ENCODE measurements at places on chromosomes 11 and 22.

GRCh38 chr11:32466279-32466915 is 31.1 kb upstream of the WT1 start:
- no peak for DNase-seq

DNA sequence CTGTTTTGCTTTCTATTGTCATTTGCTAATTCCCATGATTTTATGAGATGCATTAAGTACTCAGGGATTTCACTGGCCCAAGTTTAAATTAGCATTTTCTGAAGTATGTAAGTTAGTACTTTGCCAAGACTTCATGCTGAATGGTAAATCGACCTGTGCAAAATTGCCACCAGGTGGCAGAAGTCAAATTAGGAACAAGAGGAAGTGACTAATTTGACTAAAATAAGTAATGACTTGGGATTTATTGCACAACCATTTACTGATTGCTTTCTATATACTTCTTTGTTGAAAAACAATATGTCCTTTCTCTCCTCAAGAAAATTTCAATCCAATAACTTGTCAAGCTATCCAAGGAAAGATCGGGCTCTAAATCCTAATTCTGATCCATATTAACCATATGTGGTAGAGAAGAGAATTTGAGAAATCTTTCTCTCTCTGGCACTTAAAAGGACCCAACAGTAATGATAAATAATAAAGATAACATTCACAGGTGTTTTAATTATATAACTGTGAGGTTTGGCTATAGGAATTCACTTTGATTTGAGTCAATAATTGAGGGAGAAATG is 253.7 kb upstream of the CHORDC1 start:
- DNase-seq = no peak

DNA sequence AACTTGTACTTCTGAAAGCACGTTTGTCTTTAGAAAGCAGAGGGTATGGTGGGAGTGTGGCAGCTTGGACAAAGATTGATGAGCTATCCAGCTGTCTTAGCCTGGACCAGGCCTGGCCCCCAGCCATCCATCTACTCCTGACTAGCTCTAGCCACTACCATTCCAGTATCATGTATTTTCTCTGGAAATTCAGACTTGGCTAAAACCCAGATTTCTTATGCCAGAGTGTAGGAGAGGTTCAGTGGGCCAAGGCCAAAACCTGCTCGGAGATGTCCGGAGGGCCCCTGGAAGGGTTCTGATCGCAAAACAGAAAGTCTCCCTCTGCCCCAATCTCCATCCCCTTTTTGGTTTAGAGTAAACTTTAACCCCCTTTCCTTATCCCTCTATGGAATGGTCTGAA is 24.8 kb upstream of the MTCH2 start:
- no peak for DNase-seq

DNA sequence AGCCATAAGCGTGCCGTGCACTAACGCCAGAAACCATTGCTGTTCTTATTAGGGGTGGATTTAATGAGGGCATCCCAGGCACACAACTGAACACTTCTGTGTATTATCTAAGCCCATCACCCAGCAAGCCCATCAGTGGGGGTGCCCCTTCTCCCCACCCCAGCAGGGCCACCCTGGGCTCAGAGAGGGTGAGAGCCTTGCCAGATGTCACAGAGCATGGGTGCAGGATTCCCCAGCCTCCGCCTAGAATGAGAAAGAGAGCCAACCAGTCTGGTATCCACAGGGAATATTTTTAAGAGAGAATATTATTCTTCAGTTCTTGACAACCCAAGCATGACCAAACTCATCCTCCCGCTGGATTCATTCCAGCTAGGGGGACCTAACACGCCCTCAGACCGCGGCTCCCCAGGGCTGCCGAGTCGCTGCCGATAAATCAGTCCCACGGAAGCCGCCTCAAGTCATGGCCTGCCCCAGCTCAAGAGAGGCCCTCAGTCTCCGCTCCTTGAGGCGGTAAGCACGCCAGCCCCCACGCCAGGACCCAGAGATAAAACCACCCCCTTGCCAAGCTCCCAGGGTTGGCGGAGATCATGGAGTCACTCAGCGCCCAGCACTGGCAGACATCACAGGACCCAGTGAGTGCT is 47.2 kb downstream of the MN1 start:
- DNase-seq = no peak

- DNase-seq = no peak
These were observed 10.2 kb upstream of the STK33 start for GRCh38 chr11:8604078-8604723.

DNA sequence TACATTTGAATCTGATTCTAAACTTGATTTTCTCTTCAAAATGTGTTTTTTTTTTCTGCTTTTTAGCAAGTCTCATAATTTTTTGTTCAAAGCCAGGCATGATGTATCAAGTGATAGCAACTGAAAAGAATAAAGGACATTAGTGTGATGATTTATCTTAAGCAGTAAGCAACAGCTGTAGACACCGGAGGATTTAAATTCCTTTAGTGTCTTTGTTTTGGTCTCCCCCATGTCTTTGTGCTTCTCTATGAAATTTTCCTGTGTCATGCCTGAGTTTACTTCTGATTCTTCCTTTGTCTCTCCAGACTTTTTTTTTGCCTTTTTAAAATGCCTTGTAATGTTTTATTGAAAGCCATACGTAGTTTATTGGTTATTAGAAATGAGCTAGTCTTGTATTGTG is 934.2 kb upstream of the RAG2 start:
- DNase-seq = no peak

DNA sequence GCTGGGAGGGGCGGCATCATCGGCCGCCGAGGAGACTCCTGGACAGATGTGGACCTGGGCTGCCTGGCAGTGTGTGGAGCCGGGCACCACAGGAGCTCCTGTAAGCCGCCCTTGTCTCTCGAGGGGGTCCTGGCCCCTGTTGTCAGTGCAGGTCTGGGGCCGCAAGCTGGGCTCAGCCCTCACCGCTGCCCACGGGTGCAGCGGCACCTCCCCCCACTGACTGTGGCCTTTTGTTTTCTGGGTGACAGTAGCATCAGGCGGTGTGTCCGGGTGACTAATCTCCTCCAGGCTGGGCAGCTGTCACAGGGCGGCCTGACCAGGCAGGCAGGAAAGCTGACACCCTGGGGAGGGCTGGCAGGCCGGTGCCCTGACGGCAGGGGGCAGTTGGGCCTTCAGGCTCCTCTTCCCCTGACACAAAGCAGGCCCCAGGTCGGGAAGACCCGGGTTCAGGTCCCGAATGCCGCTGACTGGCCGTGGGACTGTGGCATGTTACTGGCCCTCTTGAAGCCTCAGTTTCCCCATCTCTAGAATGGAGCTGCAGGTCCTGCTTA is 16.3 kb downstream of the DGKZ start:
- no peak for DNase-seq

DNA sequence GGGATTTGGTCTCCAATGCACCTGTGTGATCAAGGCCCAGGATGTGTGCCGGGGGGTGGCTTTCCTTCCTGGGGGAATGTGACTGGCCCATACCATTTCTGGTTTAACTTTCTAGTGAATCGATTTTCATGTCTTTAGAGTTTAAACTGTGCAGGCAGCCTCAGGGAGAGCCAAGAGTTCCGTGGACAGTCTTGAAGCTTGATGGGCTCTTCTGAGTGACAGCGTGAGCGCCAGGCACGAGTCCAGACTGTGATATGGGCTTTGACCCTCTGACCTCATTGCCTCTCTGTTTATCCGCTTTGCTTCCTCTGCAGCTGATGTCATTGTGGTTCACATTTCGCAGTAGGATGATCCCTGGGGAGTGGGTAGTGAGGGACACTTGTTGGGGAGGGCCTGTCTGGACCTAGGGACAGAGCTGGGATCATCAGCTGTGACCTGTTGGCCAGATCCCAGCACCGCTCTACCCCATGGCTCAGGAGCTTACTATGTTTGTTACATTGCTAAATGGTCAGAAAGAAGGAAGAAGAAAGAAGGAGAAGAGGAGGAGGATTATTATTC is 80.6 kb upstream of the CLDN5 start:
- no peak for DNase-seq

- DNase-seq = no peak
These were observed 1.7 kb upstream of the JAM3 start for GRCh38 chr11:134066943-134067885.

GRCh38 chr11:47148903-47149531 is 27.7 kb downstream of the ARFGAP2 start:
- DNase-seq = no peak

DNA sequence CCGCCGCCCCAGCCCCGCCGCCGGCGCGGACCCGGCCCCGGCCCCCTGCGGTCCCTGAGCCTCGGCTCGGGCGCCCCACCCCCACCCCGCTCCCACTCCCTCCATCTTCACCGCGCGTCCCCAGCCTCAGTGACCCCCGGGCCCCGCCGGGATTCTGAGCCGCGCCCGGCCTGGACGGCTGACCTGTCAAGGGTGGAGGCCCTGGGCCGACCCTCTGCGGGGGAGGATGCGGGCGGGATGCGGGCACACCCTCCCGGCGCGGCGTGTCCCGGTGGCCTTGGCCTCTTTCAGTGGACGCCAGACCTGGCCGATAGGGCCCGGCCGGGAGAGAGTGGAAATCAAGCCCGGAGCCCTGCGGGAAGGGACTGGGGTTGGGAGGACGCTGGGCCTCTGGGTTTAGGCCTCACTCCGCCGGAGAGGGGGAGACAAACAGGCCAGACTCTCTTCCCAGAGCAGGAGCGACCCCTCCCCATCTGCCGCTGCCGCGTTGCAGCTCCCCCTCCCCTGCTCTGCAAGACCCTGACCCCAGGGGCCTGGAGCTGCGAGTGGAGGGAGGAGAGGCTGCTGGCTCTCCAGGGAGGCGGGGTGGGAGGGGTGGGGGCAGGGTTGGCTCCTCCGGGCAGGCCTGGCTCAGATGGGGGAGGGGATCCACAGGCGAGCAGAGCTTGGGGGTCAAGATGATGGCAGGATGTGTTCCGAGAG is 525 bp downstream of the MAPK8IP2 start:
- DNase-seq = no peak

DNA sequence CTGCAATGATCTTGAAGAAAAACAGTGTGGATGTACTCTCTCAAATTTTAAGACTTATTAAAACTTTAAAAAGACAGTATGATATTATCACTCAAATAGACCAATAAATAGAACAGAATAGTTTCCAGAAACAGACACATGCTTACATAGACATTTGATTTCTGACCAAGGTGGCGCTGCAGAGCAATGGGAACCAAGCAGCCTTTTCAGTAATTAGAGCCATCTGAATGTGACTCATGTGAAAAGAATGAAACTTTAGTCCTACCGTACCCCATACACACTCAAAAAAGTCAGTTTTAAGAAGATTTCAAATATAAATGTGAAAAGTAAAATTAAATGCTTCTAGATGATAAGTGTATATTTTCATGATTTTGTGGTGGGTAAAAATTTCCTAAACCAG is 74.2 kb upstream of the MS4A8 start:
- no peak for DNase-seq

GRCh38 chr11:24623121-24623520 is 126.3 kb downstream of the LUZP2 start:
- no peak for DNase-seq

- DNase-seq = no peak
These were observed 341.5 kb downstream of the SHANK2 start for GRCh38 chr11:70910835-70911234.

GRCh38 chr11:62245271-62245753 is 3.3 kb downstream of the SCGB1D2 start:
- no peak for DNase-seq

DNA sequence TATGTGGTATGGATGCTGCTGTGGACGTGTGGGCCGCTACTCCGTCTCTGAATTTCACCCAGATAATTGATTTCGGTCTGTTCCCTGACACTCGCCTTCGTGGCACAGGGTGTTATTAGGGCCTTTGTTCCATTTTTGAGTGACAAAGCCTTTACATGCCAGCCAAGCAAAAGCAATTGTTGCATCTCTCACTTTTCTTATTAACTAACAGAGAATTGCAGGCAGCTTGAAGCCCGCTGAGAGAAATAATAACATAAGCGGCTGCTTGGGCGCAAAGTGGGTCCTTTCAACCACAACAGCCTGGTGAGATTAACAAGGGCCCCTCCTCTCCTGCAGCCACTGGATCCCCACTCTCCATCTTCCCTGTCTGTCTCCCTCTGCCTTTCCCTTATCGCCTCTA is 449.4 kb downstream of the NTM start:
- DNase-seq = no peak

GRCh38 chr11:39990421-39990831 is 1469.0 kb downstream of the LRRC4C start:
- DNase-seq = no peak

DNA sequence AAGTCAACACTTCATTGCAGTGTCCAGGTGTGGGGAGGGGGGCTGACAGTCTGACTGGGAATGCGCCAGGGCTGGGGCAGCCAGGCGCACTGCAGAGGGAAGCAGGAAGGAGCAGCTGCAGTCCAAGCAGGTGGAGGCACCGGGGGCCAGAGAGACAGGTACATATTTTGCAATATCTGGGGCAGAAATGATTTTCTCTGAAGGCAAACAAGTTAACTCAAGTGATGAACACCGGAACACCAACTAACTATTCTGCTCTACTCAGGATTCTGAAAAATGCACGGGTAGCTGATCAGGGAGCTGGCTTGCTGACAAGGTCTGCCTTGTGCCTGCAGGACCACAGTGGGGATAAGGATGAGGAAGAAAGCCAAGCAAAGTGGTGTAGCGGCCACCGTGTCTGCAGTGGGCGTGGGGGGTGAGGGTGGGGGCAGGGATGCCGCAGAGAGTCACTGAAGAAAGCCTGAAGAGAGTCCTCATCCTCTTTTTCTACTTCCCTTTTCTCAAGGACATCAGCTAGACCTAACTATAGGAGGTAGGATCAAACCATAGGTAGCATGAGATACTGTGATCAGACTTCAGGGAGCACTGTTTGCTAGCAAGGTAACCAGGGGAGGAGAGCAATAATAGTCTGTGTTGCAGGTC is 83.4 kb downstream of the SCN3B start:
- DNase-seq = no peak

DNA sequence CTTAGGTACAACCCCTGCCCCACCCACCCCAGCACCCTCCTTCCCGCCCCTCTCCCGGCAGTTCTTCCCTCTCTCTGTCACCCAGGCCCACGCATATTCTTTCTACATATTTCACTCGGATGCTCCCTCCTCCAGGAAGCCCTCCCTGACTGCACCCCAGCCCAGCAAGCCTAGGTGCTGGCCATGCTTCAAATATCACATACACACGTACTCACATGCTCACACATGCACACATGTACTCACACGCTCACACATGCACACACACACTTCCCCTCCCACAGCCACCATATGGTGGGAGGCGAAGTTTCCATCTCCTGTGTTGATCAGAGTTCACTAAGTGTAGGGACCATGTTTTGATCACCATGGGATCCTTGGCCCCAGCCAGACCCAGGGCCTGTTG is 90.4 kb downstream of the WNT7B start:
- no peak for DNase-seq

DNA sequence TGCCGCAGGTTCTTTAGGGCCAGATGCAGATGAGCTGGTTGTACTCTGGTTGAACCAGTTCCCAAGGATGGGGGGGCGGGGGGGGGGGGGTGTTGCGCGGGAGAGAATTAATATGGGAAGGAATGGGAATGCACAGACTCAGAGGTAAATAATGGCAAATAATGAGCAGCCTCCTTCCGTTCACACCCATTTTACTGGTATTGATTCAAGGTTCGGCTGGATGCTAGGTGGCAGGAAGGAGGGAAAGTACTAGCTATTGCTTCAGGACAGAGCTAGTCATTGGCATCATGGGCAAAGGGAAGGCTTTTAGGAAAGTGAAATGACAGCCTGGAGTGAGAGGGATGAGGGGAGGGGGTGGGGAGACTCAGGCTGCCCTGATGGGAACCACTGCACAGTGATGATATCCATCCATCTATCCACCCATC is at the start of gene VSTM5:
Gene VSTM5 (minus strand): TSS at position 25 of the 425 bp plus-strand sequence. CDS start 116 bp downstream, outside the sequence.
- no peak for DNase-seq

- no peak for DNase-seq
These were observed 3.5 kb downstream of the KRTAP5-9 start for GRCh38 chr11:71551711-71552110.

Measured in stimulated activated CD8-positive, alpha-beta memory T cell treated with anti-CD3 and anti-CD28 coated beads, Interleukin-7, amount 100 ng/mL, for 1 hour (primary cell).